SIG-M5 (cell line): ENCODE measurements at places on chromosomes 7 and 10.
A peak's percentile ranks its signal among the peaks of the same experiment; 100 is the strongest.

DNA sequence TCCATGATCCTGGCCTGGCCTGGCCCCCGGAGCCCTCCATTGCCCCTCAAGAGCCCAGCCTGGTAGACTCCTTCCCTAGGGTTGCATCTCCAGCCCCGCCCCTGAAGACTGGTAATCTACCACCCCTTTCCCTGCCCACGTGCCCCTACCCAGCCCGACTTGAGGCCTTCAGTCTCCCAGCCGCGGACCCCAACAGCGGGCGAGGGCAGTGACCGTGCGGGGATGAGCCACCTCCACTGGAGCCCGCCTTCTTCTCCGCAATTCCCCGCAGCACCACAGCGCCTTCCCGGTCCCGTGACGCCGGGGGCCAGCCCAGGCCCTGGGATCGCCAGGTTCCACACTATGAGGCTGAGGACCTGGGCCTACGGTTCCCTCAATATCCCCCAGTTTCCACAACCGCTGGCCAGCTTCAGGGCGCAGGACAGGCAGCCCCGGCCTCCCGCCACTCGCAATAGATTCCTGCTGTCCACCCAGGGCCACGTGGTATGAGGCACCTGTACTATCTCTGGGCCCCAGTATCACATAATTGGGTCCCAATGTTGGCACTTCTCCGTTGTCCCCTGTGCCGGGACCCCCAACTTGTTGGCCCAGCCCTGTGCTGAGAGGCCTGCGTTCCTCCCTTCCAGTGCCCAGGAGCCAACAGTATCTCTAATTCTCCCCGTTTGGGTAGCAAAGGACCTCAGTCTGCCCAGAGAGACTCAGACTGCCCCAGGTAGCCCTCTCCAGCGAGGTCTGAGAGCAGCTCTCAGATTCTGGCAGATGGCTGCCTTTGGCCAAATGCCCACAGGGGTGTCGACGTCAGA, 1.1 kb upstream of the GPRIN2 start:
- DNase-seq: no peak

DNA sequence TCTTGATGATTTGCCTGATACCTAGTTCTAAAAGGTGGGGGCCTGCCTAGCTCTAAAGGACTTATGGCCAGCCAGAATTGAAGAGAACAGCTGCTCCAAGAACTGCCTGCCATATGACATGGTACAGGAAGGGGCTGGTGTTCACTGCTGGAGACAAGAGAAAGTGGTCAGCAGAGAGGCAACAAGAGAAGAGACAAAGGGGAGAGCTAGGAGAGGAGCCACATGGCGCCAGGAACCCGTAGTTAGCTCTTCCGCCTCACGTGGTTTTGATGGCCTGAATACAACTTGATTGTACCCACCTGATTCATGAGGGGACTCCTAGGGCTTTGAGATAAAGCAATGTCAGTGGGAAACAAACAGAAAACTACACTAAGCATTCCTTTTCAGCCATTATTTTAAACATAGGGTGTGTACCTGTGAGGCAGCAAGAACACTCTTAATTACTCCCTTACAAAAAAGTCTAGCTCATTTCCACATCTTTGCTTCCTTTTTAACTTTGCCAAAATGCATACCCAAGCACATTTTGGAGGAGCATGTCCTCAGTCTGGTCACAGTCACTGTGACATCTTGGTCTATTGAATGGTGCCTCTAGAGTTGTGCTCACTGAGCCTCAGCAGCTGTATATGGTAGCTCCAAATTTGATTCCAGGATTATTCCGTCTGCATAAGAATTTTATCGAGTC, 71.6 kb downstream of the CCDC71L start:
- no peak for DNase-seq

DNA sequence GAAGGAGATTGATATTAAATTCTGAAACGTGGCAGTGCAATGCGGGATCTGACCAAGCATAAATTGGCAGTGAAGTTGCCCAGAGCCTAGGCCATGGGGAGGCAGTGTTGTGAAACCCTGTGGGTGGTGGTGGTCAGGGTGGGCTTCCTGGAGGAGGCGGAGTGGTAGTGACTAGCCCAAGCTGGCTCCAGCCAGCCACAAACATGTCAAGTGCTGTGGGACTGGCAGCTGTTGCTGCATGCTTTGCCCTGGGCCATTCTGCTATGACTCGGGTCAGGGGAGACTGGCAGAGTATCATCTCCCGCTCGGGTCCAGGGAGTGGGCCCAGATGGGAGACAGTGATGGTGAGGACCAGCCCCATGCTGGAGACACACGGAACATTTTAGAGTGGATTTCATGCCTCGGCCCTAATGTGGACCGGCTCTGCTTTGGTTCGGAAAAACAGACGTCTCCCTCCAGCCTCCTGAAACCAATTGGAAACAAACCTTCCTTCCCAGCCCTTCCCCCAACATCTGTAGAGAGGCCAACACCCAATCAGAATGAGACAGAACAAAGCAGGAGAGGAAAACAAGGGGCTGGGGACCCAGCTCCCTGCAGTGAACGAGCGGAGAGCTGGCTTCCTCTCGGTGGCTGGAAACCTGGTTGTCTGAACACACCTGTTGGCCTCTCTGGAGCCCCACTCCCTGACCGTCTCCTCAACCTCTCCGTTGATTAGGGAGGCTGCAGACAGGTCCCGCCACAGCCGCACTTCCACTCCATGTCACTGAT, 58.2 kb downstream of the TMEM270 start:
- no peak for DNase-seq

- DNase-seq: no peak
Observed at GRCh38 chr7:158274404-158274811, 313.2 kb downstream of the PTPRN2 start.

- no peak for DNase-seq
Observed at GRCh38 chr7:37765872-37766525, 82.4 kb upstream of the NME8 start.

- no peak for DNase-seq
Observed at GRCh38 chr7:119943942-119944600, 328.9 kb upstream of the KCND2 start.

- DNase-seq: no peak
Observed at GRCh38 chr10:73922007-73922863, 11.3 kb downstream of the PLAU start.

DNA sequence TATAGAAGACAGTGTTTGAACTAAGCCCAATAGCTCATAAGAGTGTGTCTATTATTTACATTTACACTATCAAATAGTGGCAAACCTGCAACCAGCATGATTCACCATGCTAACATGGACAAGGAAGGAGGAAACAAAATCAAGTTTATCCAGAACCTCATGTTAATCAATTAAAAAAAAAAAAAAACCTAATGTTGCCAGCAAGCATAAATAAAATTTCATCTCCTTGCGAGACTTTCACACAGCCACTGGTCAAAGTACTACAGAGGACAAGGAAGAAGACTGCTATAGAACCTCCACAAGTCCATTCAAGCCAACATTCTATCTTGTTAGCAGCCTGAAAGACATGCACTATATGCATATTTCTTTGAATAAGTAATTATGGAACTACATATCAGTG, 9.7 kb downstream of the TM9SF3 start:
- DNase-seq: no peak

DNA sequence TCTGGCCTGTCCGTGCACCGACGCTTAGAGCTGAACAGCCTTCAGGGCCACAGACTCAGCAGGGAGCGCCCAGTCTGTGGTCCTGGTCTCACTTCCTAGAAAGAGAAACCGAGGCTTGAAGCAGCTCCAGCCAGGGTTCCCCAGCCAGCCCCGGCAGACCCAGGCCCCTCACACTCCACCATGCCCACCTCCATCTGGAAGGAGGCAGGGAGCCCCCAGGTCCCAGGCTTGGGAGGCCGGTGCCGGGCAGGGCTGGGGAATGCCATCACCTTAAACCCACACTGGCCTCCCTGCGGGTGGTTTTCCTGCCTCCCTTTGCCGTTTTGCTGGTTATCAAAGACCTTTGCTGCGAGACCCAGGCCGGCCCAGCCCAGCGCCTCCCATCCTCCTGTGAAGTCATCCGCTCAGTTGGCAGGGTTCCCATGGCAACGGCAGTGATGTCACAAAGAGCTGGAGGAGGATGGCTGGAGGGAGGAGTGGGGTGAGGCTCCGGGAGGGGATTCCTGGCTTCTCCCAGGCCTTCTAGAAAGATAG, 24.0 kb downstream of the ELFN1 start:
- no peak for DNase-seq

DNA sequence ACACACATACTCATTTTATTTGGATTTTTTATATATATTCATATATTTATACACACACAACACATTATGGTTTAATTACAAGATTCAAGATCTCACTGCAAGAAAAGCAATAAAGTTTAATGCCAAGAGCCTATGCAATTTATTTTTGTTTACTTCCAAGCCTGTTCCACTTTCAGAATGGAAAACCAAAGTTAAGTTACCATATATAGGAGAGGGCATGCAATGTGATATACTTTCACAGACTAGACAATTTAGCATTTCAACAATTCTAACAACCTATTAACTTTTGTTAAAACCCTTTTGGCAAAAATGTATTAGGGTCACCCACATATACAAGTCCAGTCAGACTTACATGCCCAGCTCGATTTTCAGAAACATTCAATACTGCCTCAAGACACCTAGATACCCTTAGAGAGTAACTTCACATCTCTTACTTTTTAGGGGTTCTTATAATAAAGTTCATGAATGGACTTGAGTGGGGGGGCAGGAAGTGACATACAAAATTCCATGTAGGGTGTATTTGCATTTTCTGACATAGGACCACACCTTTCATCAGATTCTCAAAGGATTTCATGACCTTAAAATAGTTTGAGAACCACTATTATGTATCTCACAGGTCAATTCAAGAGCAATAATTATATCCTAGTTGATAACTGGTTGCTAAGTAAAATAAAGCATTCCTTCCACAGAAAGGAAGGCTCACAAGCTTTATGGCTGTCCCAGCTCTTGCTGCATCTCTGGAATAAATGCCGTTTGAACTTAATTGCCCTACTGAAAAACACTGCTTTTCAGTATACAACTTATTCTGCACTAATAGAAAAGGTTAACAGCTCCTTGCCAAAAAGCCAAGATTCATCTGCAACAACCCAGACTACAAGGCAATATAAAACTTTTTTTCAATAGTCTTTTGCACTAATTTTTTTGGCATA, 2.5 kb downstream of the P4HA1 start:
- DNase-seq: no peak

DNA sequence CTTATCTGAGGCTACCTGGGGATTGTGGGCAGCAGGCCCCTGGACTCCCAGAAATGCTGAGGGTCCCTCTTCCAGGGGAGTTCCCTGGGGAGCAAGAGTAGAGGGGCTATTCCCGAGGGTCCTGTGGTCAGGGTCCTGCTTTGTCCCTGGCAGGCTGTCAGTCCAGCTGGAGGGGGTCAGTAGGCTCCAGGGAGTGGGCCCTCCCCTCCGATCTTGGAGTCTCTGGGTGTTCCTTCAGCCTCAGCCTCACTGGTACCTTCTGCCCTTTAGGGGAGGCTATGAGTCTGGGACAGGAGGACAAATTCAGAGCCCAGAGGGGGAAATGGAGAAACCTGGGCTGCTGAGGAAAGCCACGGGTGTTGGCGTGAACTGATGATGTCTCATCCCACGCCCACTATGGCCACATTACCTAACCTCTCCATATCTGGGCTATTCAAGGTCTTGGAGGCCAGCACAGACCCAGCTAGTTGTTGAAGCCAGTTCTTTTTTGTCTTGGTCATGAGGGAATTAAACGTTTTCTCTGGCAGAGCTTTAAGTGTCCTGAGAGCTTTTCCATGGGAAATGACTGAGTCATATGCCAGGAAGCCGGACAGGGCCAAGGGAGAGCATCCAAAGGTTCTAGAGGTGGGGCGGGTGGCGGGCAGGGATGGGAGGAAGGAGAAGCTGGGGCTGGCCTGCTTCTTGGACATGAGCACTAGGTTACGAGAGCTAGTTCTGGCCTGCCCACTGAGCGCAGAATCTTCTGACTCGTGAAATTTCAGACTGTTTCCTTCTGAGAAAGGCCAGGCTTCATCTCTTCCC, 6.2 kb downstream of the CALHM2 start:
- DNase-seq: no peak

GRCh38 chr7:36201122-36201723, 48.2 kb downstream of the EEPD1 start:
- DNase-seq: no peak

DNA sequence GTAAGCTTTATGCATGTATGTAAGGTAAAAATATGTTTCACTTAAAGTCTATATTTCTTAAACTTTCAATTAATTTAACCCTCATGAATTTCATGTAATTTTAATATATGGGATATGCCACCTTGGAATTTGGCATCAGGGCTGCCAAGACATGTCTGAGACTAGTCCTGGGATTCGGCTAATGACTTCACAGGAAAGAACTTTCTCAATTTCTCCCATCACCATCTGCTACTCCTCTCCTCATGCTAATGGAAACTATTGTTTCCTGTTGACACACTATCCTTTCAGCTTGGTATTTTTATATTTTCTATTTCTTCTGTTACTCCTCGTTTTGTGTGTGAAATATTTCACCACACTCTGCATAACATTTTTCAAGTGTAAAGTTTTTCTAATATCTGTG, 205.9 kb downstream of the ARL4A start:
- DNase-seq: no peak

GRCh38 chr7:34761206-34761605, 103.2 kb downstream of the NPSR1 start:
- no peak for DNase-seq

- DNase-seq: peak; percentile 48
Observed at GRCh38 chr7:77570330-77571011, 33.4 kb downstream of the PTPN12 start.

DNA sequence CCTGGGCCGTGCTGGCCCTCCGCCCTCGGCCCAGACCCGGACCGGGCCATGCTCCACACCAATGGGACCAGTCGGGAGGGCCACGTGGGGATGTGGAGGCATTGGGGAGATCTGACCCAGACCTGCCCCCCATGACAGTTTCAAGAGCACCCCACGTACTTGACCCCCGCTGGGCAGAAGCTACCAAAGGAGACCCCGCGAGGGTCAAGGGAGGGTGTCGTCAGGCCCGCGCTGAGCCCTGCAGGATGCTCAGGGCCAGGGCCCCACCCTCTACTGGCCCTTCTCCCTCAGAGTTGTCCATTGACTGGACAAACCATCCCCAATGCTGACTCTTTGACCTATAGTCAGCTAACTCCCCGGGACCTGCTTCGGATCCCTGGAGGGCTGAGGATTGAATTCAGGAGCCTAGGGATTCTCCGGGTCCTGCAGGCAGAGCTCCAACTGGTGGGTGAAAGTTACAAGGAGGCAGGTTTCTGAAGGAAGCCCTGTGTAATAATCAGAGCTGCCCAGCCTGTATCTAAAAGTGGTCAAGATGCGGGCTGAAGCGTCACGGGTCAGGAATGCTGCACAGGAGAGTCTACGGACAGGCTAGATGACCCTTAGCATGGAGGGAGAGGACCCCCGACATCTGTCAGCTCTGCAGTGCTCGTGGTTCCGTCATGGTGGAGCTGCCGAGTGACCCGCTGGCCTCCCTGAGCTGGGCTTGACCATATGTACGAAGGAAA, 498 bp upstream of the CALHM2 start:
- no peak for DNase-seq
